Left renal pelvis (tissue), 4 donors: ENCODE measurements at places on chromosomes 7 and 10.

- DNase-seq: no peak
Observed at GRCh38 chr7:157362729-157363128, 25.9 kb downstream of the DNAJB6 start.

GRCh38 chr7:139675127-139676125 is 102.4 kb downstream of the HIPK2 start:
- no peak for DNase-seq

- DNase-seq: no peak
Observed at GRCh38 chr7:114789871-114790311, 132.0 kb upstream of the MDFIC start.

- no peak for DNase-seq
Observed at GRCh38 chr7:129146237-129146979, 1.9 kb downstream of the TSPAN33 start.

- no peak for DNase-seq
Observed at GRCh38 chr7:140484479-140484878, 5.2 kb upstream of the MKRN1 start.
